Mucosa of descending colon (tissue), 3 donors: ENCODE measurements at places on chromosomes 6 and 20. TPM values are rescaled to one million over a fixed set of nuclear protein-coding genes. Genes with fewer than 3 reads are reported as not detected.

DNA sequence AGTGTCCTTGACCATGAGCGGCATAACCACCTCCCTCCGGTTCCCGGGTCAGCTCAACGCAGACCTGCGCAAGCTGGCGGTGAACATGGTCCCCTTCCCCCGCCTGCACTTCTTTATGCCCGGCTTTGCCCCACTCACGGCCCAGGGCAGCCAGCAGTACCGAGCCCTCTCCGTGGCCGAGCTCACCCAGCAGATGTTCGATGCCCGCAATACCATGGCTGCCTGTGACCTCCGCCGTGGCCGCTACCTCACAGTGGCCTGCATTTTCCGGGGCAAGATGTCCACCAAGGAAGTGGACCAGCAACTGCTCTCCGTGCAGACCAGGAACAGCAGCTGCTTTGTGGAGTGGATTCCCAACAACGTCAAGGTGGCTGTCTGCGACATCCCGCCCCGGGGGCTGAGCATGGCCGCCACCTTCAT, 4.9 kb downstream of the TUBB1 start:
- DNase-seq = no peak

- no peak for DNase-seq
These were observed 13.4 kb downstream of the CASP8AP2 start for GRCh38 chr6:89843070-89843469.

The OOEP gene
- total RNA-seq = not detected

The TAGAP gene
- 2.0 TPM for total RNA-seq

DNA sequence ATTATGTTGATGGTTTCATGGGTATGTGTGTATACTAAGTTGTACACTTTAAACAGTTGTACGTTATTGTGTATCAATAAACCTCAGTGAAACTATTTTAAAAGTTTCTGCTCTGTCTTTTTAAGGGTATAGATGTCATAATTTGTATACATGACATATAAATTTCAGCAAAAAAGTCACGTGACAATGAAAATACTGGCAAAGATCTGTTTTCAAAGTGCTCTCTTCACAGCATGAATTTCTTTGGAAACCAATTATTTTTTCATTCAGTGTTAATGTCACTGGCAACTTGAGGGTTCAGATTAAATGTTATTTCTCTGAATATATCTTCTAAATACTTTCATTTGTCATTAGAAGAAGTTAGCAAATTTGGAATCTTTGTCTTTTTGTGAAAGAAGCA, 91.7 kb upstream of the C6orf118 start:
- DNase-seq = no peak

The SYTL3 gene
- 4.7 TPM for total RNA-seq

- no peak for DNase-seq
These were observed 109.7 kb upstream of the NAA20 start for GRCh38 chr20:19907326-19908056.

The SRMS gene
- 0.52 TPM for total RNA-seq

- no peak for DNase-seq
These were observed 5.5 kb downstream of the CASP8AP2 start for GRCh38 chr6:89834884-89835792.
